ENCODE measurements at places on chromosomes 13 and 19. TPM values are rescaled to one million over a fixed set of nuclear protein-coding genes. Genes with fewer than 3 reads are reported as not detected.

Gene RINL
- polyA plus RNA-seq, result 0.77 TPM

Gene CEACAM20
- polyA plus RNA-seq, result not detected

Gene TUBA3C
- not detected for polyA plus RNA-seq

Gene GRIN3B
- polyA plus RNA-seq, result 5.0 TPM

Gene COL5A3
- 0.11 TPM for polyA plus RNA-seq

Gene ATP4A
- polyA plus RNA-seq, result 0.34 TPM

Gene ANKLE1
- 9.3 TPM for polyA plus RNA-seq

Gene BRME1
- polyA plus RNA-seq, result 8.5 TPM

Gene SLC8A2
- 14.1 TPM for polyA plus RNA-seq

Gene ZNF225
- polyA plus RNA-seq, result 6.8 TPM

Gene CACNG6
- polyA plus RNA-seq, result 0.60 TPM

Gene ZNF557
- polyA plus RNA-seq, result 7.7 TPM

Gene IL4I1
- not detected for polyA plus RNA-seq

Gene SPC24
- 2.5 TPM for polyA plus RNA-seq

Gene PSG5
- polyA plus RNA-seq, result not detected

Gene B3GNT8
- not detected for polyA plus RNA-seq

Gene RGS9BP
- polyA plus RNA-seq, result not detected

Gene PCDH20
- polyA plus RNA-seq, result 8.0 TPM

Gene TTC9B
- polyA plus RNA-seq, result 111 TPM

Gene PTH2
- polyA plus RNA-seq, result not detected

Gene ERICH6B
- polyA plus RNA-seq, result not detected

Gene PRR22
- 1.0 TPM for polyA plus RNA-seq

Gene EBPL
- 38.2 TPM for polyA plus RNA-seq

Gene SHFL
- polyA plus RNA-seq, result 0.66 TPM

Gene ZNF229
- 9.2 TPM for polyA plus RNA-seq

Gene HNRNPM
- 91.7 TPM for polyA plus RNA-seq

Gene SPTBN4
- 12.7 TPM for polyA plus RNA-seq

Gene AMER2
- 33.2 TPM for polyA plus RNA-seq

Gene S1PR4
- not detected for polyA plus RNA-seq

Gene LINGO3
- polyA plus RNA-seq, result 1.2 TPM

Gene SYNGR4
- not detected for polyA plus RNA-seq

Gene ZNF525
- polyA plus RNA-seq, result 5.1 TPM
